ENCODE measurements at places on chromosomes 1 and 21. TPM values are rescaled to one million over a fixed set of nuclear protein-coding genes. Genes with fewer than 3 reads are reported as not detected.

GRCh38 chr1:247328311-247328710, 3.4 kb downstream of the ZNF496 start:
- no peak for DNase-seq

The HTR6 gene
- total RNA-seq, result not detected

DNA sequence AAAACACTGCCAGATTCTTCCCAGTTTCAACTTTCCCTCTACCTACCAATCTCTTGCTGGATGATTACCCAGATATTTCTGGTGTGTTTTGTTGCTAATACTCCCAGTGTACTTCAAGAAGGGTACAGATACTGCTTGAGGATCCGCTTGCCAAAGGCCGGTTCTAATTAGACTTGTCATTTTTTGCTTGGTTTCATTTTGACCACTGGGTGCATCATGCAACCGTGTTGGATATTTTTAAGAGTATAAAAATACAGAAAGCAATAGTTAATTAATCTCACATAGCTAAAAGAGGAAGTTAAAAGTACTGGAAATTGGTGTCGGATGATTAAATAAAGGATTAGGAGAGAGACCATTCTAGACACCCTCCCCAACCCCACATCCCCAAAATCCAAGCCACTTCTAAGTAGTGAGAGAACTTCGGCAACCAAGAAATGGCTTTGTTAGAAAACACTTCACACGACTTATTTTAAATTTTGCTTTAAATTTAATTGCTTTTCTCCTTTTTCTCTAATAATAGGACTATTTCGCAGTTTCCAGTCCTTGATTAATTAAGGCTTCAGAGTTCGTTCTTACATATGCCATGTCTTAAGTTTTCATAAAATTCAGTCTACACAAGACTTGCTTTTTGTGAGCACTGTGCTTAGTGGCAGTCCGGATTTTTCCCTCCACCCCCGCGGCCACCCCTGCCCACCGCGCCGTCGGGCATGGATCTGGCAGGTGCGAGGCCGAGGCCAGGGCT, 2.5 kb upstream of the CDKN2C start:
- DNase-seq, result no peak

GRCh38 chr1:174942547-174943255, 57.0 kb upstream of the CACYBP start:
- DNase-seq, result no peak

- no peak for DNase-seq
Observed at GRCh38 chr1:117128323-117129079, 7.0 kb upstream of the TRIM45 start.

GRCh38 chr1:230171356-230172015, 104.4 kb downstream of the GALNT2 start:
- DNase-seq, result no peak

- no peak for DNase-seq
Observed at GRCh38 chr1:244863491-244864252, 671 bp downstream of the HNRNPU start.

GRCh38 chr1:75341537-75341936, 207.3 kb downstream of the LHX8 start:
- DNase-seq, result no peak

- DNase-seq, result no peak
Observed at GRCh38 chr1:52341655-52342260, 24.2 kb downstream of the CC2D1B start.

DNA sequence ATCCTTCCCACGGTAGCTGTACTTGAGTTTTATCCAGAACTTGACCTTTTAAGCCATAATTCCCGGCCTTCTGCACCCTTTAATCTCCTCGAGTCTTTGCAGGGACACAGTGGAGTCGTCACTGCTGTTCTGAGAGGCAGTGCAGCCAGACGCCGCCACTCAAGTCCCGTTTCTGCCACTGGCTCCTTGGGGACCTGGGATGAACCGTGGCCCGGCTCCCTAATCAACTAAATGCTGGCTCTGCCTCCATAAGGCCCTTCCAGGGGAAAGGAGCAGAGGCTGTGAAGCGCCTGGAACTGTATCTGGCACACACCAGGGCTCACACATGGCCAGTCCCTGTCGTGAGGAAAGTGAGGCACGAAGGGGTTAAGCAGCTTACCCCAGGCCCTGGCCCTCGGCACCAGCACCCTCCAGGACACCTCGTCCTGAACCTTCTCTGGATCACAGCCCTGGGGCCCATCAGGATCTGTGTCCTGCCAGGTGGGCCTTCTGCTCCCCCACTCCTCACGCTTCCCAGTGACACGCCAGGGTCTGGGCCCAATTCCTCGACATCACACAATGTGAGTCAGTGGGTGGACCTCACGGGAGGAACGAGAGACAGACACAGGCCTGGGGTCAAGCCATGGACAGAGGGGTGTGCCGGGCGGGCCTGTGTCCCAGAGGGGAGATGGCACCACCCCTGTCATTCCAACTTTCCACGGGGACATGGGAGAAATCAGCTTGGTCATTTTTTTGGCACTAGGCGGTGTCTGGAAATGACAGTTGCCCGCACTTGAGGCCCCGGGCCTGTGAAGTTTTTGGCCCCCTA, 23.5 kb upstream of the C1orf174 start:
- DNase-seq, result no peak

The CHIT1 gene
- total RNA-seq, result 0.19 TPM

The C1orf232 gene
- not detected for total RNA-seq

- DNase-seq, result no peak
Observed at GRCh38 chr1:116712510-116712909, 41.7 kb upstream of the CD2 start.

DNA sequence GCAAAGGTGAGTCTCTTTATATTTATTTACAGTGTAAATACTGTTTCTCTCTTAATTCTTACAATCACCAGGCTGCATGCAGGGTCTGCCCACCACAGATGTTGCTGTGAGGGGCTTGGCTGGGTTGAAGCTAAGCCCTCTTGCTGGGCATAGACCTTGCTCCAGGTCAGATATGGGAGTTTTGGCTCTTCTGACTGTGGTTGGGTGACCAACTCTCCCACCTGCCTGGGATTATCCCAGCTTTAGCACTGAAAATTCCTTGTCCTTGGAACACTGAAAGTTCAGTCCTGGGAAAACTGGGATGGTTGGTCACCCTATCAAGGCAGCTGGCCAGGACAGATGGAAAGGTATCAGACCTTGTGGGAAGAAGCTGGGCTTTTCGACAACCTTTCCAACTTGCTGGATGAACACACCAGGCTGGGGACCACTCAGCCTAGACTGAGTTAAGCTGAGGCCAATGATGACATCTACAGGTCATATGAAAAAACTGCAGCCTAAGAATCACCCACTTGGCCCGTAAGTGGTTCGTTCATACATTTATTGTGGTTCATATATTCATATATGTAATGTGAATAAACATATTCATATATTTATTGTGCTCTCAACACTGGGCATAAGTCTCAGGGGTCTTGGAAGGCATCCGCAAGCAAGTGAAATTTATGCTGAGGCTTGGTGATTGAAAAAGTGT, 26.6 kb upstream of the HPDL start:
- no peak for DNase-seq

DNA sequence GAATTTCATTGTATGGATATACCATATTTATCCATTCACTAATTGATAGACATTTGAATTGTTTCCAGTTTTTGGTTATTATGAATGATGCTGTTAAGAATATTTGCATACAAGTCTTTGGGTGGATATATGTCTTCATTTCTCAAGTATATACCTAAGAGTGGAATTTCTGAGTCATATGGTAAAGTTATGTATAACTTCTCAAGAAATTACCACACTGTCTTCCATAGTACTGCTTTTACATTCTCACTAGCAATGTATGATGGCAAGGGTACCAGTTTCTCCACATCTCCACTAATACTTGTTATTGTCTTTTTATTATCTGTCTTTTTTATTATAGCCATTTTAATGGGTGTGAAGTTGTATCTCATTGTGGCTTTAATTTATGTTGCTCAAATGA, 74.6 kb upstream of the TENT5C start:
- no peak for DNase-seq

GRCh38 chr1:5485968-5486696, 506.1 kb downstream of the NPHP4 start:
- DNase-seq, result no peak

DNA sequence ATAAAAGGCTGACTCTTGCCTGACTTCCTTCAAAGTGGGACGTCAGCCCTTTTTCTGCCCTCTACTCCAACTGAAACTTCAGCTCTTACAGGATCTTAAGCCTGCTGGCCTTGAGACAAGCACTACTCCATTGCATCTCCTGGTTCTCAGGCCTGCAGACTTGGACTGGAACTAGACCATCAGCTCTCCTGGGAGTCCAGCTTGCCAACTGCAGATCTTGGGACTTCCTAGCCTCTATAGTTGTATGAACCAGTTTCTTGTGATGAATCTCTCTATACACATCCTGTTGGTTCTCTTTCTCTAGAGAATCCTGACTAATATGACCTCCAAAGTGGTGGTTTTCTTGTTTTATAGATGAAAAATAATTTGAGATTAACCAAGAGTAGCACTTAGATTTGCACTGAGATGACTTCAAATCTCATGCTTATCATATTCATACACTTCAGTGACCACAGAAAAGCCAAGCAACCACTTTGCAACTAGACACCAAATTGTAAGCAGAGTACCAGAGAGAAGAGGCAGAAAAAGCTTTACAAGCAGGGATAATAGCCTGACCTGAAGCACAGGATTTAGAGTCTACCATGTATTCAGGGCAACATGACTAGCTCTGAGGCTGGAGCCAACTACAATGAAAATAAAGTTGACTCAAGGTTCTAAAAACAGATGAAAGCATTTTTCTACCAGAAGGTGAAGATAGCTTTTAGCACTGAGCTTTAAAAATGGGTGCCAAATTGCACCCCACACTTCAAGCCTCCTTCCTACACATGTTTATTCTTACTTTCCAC, 661.3 kb upstream of the USP24 start:
- DNase-seq, result no peak

DNA sequence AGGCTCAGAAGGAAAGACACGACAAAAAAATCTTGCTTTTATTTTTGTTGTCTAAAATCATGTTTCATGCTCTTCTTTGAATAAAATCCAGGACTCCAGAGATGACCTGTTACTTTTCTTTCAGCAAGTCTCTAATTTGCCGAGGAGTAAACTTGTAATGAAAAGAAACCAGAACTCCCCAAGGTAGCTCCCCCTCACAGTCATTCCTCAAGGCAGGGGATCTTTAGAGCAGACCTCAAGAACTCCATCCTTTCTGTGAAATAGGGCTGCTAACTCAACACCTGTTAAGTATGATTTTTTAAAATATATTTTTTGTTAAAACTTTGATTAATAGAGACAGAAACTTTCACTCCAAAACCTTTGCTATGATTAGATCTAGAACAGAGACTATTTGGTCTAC, 82.7 kb upstream of the ABCD3 start:
- no peak for DNase-seq

DNA sequence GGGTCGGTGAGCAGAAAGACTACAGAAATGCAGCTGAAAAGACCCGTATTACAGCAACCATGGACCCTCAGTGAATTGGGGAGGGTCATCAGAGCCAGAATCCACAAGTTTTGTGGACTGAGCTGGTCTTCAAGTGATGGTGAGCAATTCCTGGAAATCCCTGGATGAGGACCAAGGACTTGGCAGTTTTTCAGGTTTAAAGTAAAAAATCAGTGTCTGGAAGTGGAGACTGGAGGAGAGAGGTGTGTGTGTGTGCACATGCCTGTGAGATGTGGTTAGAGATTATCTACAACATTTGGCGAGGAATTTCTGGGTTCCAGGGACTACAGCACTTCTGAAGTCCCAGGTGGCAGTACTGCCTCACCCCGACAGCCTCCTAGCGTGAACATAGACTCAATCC, 56.4 kb downstream of the KIRREL1 start:
- no peak for DNase-seq

GRCh38 chr1:233575450-233575849, 38.5 kb upstream of the KCNK1 start:
- DNase-seq, result no peak

GRCh38 chr1:119893238-119893791, 3.0 kb downstream of the ADAM30 start:
- no peak for DNase-seq

- DNase-seq, result no peak
Observed at GRCh38 chr1:85339089-85339488, 62.7 kb upstream of the BCL10 start.

- no peak for DNase-seq
Observed at GRCh38 chr1:237894131-237894530, 3.4 kb upstream of the ZP4 start.

- no peak for DNase-seq
Observed at GRCh38 chr1:100902365-100902764, 6.5 kb downstream of the SLC30A7 start.

DNA sequence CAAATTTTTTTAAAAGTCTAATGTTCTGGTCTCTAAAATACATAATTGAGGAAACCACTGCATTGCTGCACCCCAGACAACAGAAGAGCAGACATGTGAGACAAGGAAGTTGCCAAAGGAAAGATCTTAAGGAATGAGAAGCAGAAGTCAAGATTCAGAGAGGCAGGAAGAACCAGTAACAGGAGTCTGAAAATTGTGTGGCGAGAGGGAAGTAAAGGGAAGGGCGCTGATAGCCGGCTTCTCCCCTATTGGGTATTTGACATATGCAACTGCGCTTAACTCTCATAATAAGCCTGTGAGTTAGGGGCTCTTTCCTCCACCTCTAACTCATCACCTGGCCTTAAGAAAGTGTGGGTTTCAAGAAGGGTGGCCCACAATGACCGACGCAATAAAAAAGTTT, 21.9 kb upstream of the KIF14 start:
- DNase-seq, result no peak

The SGIP1 gene
- total RNA-seq, result 5.8 TPM

GRCh38 chr1:1021010-1021919, 1.3 kb downstream of the AGRN start:
- DNase-seq, result no peak

DNA sequence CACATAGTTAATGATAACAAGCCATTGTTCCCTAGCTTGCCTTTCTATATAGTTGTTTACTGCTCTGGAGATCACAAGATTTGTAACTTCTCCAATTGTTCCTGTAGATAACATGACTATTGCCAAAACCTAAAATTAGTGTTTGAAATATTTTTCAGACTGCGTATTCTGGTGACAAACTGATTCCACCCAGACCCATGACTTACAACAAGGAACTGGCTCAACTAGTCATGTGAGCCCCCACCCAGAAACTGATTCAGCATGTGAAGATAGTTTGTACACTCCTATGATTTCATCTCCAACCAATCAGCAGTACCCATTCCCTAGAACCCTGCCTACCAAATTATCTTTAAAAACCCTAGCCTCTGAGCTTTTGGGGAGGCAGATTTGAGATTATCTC, 131.4 kb upstream of the BCL9 start:
- DNase-seq, result no peak

DNA sequence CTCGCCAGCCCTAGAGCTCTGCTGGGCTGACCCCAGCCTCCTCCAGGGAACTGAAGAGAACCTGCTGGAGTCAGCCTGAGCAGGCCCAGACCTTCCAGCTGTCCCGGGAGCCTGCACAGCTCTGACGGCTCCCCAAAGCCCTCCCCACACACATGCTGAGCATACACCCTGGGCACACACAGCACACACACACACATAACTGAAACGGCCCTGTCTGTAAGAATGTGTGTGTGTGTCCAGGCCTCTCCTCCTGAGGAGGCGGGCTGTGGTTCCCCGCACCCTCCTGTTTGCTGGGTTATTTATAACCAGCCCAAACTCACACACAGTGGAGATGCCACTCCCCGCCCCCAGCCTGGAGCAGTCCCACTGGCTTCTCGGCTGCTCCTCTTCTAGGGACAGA, 20.2 kb downstream of the SDC3 start:
- no peak for DNase-seq

- DNase-seq, result no peak
Observed at GRCh38 chr1:36728846-36729245, 246.1 kb upstream of the CSF3R start.

The LAD1 gene
- 0.25 TPM for total RNA-seq
